ENCODE measurements at places on chromosomes 4 and X. TPM values are rescaled to one million over a fixed set of nuclear protein-coding genes. Genes with fewer than 3 reads are reported as not detected.

- DNase-seq, result no peak
These were observed 460.5 kb downstream of the CENPC start for GRCh38 chr4:67084783-67085182.

GRCh38 chr4:184310171-184310567 is 92.5 kb upstream of the ENPP6 start:
- DNase-seq, result no peak

GRCh38 chrX:22116605-22117546 is 84.8 kb downstream of the PHEX start:
- no peak for DNase-seq

- DNase-seq, result no peak
These were observed 279.5 kb upstream of the TAPT1 start for GRCh38 chr4:16505726-16506125.

DNA sequence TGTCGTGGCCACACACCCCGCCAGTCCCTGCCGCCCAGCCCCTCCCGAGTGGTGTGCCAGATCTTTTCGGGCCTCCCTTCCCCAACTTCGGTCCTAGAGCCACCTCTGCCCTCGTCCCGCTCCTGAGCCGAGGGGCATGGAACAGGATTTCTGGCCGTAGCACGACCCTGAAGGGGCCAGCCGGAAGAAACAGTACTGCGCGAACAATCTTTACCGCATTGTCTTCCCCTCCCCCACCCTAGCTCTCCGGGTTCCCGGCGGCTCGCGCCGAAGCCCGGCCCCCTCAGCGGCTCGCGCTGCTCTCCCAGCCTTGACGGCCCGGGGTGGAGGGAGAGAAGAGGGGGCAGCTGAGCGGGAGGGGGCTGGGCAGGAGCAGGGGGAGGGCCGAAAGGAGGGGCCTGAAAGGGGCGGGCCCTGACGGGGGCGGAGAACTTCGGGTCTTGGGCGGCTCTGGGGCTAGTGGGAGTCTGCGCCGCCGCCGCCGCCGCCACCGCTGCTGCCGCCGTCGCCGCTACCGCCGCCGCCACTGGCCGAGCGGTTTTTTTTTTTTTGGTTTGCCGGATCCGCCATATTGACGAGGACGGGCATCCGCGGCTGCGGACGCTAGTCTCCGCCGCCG is at the start of gene USP9X:
USP9X (plus strand) TSS at position 553 of the 619 bp plus-strand sequence. CDS start 38,184 bp downstream, outside the sequence.
- DNase-seq, result peak; percentile 75

Gene RBM46
- not detected for total RNA-seq

DNA sequence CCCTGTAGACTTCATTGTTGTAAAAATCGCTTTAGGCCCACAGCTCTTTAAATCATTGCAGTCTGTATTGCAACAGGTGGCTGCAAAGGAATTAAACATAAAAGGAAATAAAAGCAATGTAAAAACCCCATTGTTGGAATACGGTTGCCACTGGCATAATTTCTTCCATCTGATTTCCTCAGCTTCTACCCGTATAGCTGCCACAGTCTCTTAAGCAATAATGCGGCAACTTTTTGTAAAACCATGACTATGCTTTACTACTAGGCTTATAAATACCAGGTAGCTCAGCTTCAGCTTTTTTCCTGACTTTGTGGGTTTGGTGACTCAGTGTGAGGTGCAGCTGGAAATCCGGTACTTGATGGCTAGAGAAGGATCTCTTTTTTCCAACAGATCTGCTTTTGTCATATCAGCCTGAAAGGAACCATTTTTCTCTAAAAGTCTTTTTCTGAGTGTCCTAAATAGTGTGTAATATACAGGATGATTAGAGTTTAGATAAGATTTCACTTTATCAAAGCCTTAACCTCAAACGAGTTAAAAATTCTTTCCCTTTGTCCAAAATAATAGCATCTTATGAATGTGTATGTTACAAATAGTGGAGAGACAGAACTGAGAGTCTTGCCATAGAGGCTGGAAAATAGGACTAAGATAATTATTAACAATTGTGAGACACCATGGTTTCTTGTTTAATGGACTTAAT is 268.0 kb downstream of the ADGRL3 start:
- DNase-seq, result no peak

Gene TMEM35A
- not detected for total RNA-seq

DNA sequence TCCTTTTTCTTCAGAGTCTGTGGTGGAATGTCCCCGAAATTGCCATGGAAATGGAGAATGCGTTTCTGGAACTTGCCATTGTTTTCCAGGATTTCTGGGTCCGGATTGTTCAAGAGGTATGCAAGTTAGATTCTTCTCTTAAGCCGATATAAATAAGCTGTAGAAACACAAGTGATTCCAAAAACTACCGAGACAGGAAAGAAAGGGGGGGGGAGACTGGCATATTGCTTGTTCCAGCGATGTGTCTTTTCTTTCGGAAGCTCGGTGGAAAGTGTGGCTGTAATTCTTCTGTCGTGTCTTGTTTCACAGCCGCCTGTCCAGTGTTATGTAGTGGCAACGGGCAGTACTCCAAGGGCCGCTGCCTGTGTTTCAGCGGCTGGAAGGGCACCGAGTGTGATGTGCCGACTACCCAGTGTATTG is 236.9 kb downstream of the DCTD start:
- DNase-seq, result no peak

DNA sequence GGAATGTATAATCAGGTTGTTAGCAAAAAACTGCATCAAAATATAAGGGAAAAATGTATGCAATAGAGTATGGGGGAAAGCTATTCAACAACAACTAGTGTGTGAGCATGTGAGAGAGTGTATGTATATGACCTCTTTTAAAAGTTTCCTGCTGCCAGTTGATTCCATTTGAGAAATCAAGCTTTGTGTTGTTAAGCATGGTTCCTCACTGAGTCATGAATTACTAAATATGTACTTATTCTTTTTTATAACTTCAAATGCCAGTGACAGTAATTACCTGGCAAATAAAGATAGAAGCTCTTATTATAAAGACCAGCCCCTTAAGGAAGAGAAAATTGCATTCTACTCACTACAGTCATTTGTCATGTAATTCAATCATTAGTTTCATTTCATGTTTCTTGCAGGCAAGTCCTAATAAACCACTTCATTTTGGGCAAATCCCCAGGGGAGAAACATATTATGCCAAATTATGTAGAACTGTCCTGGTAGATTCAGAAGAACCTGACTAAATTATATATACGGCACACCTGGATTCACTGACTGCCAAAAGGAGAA is 19.2 kb downstream of the RASGEF1B start:
- DNase-seq, result no peak

Gene AFM
- total RNA-seq, result not detected

Gene TLL1
- not detected for total RNA-seq

DNA sequence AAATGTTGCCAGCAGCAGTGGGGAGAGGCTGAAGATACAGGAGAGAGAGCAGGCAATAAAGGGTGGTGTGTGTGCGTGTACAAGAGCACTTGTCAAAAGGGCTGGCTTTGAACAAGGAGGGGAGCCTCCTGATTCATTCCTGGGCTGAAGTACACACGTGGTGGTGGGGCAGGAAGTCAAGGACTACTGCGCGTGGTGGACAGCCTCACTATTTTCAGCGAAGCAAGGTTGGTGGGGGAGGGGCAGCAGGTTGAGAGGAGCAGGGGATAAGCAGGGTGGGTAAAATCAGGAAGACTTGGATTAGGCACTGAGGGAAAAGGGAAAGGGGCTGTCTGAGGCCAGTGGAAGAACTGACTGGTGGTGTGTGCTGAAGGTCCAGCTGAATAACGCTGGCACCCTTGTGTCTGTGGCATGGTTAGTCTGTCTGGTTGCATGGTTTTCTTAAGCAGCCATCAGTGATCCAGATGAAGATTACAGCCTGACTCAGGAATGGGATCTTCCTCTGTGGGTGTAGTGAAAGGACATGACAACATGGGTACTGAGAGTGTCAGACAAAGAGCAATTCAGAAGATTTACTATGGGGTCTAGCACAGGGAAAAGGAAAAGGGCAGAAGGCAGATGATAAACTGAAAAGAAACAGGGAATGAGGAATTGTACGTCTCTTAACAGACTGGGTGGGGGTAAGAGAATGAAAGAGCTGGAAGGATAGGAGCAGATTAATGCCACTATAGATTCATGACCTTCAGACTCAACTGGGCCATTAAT is 149.8 kb downstream of the CHM start:
- no peak for DNase-seq

GRCh38 chr4:23930750-23931488 is 41.1 kb upstream of the PPARGC1A start:
- no peak for DNase-seq

DNA sequence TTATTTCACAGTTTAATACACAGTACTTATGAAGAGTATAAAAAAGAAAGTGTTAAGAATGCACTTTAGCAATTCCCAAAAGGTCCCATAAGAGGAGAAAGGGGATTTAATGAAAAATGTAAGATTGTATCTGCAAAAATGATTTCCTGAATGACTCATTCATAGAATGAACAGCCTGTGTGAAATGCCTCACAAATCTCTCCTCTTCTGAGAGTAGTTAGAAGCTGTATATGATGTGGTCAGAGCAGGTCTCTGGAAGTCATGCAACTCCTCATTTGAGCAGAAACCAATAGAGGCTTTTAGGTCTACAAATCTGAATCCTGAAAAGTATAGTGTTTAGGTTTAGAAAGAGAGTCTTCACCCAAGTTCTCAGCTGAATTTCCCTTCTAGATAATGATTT is 381.3 kb upstream of the INTU start:
- DNase-seq, result no peak

DNA sequence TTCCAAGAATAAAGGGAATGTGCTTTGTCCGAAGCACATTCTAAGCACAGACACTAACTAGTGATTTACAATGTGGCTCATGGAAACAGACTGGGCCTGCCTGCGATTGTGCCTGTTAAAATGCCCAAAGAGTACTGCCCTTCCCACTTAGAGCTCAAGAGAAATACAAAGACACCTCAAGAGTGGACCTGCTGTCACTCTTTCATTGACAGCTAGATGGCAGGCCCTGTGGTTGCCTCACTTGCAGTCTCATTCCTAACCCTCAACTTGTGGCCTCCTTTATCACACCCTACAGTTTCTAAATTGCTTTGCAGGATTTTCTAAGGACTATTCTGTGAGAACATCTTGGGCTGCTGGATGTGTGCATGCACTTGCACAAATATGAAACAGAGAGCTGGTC is 331.0 kb upstream of the EMCN start:
- DNase-seq, result no peak

DNA sequence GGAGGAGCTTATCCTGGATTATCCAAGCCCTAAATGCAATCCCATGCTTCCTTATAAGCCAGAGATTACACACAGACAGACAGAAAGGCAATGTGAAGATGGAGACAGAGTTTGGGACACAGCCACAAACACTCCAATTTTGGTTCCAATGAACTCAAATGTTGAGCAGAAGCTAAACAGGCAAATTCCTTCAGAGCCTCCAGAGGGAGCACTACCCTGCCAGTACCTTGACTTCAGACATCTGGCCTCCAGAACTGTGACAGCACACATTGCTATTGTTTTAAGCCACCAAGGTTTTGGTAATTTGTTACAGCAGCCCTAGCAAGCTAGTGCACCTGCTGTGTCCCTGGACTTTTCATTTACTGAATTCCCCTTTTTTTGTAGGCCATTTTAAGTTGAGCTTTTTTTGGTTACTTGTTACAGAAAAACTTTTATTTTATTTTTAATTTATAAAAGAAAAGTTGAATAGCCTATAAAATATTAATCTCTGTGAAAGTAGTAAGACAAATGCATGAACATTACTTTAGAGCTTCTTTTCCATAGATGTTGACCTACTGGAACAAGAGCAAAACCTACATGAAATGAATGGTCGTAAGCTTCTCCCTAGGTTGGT is 33.4 kb upstream of the SRD5A3 start:
- DNase-seq, result no peak

DNA sequence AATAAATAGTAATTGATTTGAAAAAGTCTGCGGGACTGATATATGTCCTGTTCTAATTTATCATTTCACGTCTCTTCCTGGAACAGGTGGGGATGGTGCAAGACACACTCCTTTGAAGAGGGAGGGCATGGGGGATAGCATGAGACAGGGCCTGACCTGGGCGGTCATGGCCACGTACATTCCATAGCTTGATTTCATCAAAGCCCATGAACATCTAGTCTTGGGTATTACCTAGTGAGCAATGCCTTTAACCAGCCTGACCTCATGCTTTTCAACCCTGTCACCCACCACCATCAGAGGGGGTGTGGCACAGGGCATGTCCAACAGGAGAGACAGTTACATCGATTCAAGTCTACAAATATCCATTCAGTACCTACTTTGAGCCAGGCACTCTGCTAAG is 52.3 kb upstream of the HOPX start:
- DNase-seq, result no peak

GRCh38 chr4:6487466-6487865 is 15.1 kb upstream of the PPP2R2C start:
- DNase-seq, result no peak

Gene SLIT2
- total RNA-seq, result 13.4 TPM

GRCh38 chrX:55118574-55118973 is 29.8 kb downstream of the PAGE2 start:
- DNase-seq, result no peak

- no peak for DNase-seq
These were observed 152.0 kb downstream of the GRIA2 start for GRCh38 chr4:157372567-157372966.

Gene CCNB3
- total RNA-seq, result not detected

Gene DCAF8L2
- not detected for total RNA-seq

DNA sequence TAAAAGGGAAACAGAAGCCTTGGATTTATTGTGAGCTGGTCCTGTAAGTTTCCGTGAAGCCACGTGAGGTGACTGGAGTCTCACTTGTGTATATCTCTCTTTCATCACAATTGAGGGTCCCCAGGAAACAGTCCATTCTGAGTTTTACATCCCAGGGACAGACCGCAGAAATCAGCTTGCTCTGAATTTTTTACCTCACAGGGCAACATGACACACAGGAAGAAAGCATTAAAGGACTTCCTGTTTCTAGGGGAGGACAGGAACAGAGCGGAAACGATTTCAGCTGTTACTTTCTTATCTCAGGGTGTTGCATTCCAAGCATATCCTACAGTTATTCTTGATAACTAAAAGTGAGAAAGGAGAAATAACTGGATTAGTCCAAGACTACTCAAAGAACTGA is 553.5 kb downstream of the TRAM1L1 start:
- no peak for DNase-seq

DNA sequence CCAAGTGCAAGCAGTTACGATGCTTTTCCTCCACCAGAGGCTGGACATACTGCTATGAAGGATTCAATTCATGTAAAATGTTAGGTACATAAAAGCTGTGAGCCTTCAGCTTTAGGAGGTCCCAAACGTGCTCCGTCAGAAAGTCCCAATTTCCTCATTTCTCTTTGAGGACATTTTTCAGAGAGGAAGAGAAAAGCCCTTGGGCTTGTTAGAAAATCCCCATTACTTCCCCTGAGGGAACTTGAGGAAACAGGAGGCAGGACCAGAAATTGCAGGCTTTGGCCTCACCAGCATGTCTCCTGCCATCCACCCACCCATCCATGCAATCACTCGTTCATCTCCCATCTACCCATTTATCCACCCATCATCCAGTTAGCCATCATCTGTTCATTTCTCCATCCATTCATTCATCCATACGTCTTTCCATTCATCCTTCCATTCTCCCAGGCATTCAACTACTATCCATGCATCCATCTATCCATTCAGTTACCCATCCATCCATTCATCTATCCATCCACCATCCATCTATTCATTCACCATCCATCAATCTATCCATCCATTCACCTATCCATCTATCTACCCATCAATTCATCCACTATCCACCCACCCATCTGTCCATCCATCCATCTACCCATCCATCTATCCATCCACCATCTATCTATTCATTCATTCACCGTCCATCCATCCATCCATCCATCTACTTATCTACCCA is 223.5 kb downstream of the AFAP1 start:
- no peak for DNase-seq

- no peak for DNase-seq
These were observed 393.7 kb upstream of the CPEB2 start for GRCh38 chr4:14608630-14609029.

GRCh38 chr4:170413951-170414350 is 324.2 kb upstream of the AADAT start:
- DNase-seq, result no peak

All from SJSA1 (cell line).